Renal cortical epithelial cell (primary cell): ENCODE measurements at places on chromosomes 12 and 14. TPM values are rescaled to one million over a fixed set of nuclear protein-coding genes. Genes with fewer than 3 reads are reported as not detected.

MMP19 gene
- total RNA-seq: 1.0 and 2.6 TPM in 2 replicates

GRCh38 chr14:46091819-46092218, 559.8 kb downstream of the RPL10L start:
- no peak for DNase-seq

SPX gene
- total RNA-seq: 14.4 and 68.0 TPM in 2 replicates

DNA sequence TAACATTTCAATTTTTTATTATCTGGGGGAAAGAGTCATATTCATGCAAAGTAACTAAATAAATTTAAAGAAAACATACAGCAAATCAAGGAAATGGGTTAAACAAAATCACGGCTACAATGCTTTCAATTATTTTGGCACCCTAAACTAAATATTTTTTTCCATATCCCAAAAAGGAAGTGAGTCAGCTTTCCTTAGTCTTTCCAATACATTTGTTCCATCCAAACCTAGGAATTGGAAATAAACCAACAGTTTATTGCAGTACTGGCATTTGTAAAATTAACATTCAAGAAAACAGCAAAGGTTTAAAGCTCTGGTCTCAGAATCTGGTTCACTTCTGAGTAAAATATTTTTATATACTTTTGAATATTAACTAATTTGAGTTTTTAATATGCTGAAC, 89.2 kb downstream of the BCL2L14 start:
- DNase-seq: no peak

GRCh38 chr12:41045509-41045908, 142.6 kb upstream of the PDZRN4 start:
- no peak for DNase-seq

GRCh38 chr14:60649875-60650372, 647 bp upstream of the SIX1 start:
- no peak for DNase-seq

CAPZA3 gene
- not detected in 2 replicates for total RNA-seq
